ENCODE measurements at places on chromosomes 4 and X. TPM values are rescaled to one million over a fixed set of nuclear protein-coding genes. Genes with fewer than 3 reads are reported as not detected.

- DNase-seq = peak; percentile 99
These were observed 54.8 kb downstream of the C4orf51 start for GRCh38 chr4:145734576-145735346.

DNA sequence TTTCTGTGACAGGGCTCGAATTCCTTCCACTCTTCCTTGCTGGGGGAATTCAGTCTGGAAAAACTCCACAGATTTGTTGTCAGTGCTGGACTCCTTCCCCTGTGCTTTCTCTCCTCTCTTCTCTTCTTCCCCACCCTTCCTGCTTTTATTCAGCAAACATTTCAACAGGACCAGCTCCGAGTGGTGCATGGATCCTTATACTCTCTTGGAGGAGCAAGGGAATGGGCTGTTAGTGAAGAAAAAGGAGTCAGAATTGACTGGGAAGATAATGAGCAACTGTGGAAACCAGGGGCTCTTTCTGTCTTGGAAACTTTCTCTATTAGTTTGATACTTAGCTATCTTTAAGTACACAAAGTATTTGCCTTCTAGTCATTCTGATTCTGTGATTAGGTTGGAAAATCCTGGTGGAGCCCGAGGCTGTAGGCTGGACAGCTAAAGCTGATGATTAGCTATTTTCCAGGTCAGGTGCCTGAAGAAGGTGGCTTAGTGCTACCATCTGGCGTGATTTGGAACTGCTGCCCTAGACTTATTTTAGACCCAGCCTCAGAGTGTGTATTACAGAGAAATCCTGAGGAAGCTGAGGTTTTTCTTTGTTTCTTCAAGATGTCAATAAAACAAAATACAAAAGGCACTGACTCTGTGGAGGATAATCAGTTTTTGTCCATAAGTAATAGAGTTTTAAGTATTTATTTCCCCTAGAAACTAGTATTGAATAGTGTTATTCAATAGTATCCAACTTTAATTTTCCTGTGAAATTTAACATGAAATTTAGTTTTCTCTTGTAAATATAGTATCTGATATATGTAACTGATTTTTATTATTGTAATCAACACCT is 38.4 kb downstream of the NAP1L5 start:
- peak; percentile 82 for DNase-seq

GRCh38 chrX:31293409-31293808 is 221.6 kb upstream of the FTHL17 start:
- no peak for DNase-seq

VEGFC gene
- 26.4 TPM for polyA plus RNA-seq

PRDM8 gene
- polyA plus RNA-seq = 3.8 TPM

ING2 gene
- polyA plus RNA-seq = 8.6 TPM

GRCh38 chr4:70734168-70734954 is 12.6 kb downstream of the RUFY3 start:
- peak; percentile 67 for DNase-seq

DNA sequence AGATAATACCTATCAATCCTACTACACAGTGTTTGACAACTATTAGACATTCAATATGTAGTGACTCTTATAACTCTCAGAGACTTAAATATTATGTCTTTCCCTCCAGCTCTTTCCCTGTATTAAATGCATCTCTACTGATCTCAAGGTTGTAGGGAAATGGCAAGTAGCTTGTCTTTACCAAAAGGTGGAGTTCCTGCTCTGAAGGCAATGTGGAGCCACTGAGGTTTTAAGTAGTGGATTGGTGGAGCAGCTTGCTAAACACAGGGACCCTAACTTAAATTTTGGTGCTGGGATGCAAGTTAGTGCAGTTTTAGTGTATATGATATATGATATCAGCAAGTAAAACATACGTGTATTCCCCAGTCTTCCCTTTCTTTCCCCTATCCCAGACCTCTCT is 13.1 kb downstream of the FNIP2 start:
- no peak for DNase-seq

Measured in mammary epithelial cell (primary cell).